ENCODE measurements at places on chromosomes 3 and 15.

DNA sequence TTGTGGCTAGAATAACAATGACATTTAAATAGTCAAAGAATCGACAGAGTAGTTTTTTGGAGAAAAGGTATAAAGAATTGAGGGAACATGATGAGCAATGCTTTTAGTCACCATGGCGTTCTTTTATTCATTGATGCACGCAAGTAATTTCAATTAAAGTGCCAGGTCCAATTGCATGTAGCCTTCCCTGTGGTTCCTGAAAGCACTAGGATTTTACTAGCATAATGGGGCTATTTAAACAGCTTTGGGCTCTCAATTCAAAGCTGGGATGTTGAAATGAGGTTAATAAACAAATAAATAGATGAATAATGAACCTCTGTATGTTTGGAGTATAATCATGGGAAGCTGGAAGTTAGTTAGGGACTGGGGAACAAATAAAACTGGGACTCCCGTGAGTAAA lies 121.2 kb upstream of the GAP43 start:
- DNase-seq = no peak

- DNase-seq = peak; percentile 36
Measured at GRCh38 chr3:123467046-123467445, 18.2 kb upstream of the ADCY5 start.

DNA sequence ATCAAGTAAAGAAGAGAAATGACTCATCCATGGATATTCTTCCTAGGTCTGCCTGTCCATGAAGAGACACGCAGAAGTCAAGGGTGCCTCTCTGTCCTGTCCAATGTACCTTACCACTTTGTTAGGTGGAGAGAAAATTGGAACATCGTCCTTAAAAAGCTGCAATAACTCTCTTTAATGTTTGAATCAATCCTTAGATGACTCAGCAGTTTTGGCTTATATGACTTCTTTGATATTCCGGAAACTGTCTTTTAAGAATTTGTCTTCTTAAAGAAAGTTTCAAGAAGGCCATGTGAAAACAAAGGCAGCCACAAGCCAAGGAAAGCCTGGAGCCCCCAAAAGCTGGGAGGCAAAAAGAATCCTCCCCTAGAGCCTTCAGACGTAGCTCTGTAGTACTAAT lies 49.2 kb downstream of the MRPL3 start:
- no peak for DNase-seq

DNA sequence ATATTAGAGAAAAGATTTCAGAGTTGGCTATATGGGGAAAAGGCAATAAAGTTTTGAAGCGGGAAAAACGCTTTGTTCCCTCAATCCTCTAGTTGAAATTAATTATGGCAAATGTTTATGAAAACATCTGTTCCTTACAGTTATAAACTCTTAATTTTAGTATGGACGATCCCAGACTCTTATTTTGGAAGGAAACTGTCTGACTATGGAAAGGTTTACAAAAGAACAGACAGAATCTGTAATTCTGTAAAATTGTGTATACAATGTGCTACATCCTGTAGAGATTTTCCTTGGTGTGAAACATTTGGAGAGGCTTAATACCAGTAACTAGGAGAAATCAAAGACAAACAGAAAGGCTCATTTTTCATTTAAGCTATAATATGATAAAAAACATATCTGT lies 311.8 kb downstream of the TBC1D5 start:
- no peak for DNase-seq

DNA sequence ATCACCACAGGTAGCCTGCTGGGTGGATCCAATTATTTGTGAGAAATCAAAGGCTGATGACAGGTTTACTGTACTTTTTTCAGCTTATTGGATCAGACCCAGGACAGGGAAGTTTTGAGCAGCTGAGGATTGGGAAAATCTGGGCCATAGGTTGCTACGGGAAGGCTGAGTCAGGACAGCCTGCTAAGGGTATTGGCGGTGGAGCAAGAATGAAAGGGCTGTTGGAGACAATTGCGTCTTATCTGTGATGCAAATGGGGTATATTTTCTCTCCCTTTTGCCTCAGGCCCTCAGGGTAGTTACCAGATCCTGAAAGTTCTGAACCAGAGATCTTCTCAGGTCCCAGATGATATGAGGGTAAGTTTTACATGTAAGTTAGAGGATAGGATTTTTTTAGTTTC lies 317.7 kb downstream of the EDEM1 start:
- no peak for DNase-seq

DNA sequence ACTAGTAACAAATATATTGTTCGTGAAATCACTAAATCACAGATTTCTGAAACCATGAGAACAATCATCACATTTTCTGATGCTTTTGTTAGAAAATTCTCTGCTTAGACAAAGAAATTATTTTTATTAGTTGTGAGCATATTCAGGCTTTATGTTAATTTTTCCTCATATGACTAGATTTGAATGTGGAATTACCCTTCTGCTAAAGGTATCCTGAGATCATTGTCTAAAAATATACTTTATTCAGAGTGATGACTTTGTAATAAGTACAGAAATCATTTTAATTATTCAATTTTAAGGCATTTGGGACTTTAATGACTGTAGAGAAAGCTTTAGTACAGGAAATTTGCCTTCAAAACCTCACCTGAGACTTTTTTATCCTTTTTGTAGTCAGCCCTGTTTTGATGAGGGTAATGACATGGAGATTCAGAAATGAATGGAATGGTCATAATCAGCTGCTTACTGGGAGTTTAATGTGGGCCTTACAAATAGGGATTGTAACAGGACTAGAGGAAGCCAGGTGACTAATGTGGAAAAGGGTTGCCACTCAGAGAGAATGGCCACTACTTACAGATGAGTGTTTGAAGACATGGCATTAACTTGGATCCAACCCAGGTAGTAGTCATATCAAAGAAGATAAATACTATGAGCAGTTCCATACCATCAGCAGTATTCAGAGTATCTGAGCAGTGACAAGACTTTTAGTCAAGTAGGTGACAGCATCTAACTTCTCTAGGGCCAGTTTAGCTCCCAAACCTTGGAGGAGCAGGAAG lies 148.3 kb downstream of the MBNL1 start:
- no peak for DNase-seq

GRCh38 chr3:121431726-121432517 lies 113.9 kb downstream of the POLQ start:
- peak; percentile 48 for DNase-seq

DNA sequence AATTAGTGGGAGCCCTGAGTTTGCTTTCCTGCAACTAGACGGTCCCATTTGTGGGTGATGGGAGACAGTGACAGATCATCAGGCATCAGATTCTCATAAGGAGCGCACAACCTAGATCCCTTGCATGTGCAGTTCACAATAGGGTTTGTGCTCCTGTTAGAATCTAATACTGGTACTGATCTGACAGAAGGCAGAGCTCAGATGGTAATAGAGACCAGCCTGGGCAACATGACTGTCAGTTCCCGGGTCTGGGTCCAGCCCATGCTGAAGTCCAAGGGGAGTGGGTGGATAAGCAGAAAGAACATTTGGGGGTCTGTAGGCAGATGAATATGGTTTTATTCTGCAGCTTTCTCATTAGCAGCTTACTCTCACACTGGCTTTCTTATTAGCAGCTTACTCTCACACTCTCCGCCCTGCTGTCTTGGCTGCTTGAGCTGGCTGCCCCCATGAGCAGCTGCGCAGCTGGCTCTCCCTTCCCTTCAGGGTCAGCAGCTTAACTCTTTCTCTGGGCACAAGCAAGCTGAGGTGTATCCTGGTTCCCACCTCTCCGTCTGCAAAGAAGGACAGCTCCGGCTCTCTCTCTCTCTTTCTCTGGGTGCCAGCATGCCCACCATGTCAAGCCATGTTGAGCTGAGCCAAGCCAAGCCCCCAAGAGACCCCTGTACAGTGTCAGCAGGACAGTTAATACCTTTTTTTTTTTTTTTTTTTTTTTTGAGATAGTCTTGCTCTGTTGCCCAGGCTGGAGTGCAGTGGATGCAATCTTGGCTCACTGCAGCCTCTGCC lies 46.5 kb downstream of the KLHDC8B start:
- no peak for DNase-seq

- no peak for DNase-seq
Measured at GRCh38 chr15:85010386-85011159, 28.9 kb downstream of the PDE8A start.

DNA sequence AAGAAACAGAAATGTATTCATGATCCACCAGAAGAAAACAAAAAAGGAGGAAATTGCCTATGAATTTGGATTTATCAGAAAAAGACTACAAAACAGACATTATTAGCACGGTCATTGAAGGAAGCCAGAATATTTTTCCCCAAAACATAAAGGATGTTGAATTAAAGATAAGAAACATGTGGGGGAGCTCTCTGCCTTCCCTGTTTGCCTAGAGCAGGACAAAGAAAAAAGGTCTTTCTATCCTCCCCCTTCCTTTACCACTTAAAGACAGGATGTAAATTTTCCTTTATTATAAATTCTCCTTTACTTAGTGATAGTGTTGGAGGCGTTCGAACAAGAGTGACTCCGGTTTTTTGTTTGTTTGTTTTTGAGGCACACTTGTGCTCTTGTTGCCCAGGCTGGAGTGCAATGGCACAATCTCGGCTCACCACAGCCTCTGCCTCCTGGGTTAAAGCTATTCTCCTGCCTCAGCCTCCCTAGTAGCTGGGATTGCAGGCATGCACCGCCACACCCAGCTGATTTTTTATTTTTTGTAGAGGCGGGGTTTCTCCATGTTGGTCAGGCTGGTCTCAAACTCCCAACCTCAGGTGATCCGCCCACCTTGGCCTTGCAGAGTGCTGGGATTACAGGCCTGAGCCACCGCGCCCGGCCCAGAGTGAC lies 14.9 kb upstream of the RPN1 start:
- DNase-seq = no peak

DNA sequence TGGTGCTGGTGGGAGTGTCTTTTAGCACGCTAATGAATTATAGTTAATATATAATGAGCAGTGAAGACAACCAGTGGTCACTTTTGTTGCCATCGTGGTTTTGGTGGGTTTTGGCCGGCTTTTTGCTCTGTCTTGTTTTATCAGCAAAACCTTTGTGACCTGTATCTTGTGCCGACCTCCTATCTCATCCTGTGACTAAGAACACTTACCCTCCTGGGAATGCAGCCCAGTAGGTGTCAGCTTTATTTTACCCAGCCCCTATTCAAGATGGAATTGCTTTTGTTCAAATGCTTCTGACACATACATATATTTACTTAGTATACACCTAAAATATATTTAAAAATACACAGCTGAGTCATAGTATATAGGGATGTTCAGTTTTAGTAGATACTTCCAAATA lies 770.3 kb downstream of the PDCD6IP start:
- no peak for DNase-seq

GRCh38 chr3:184380185-184380626 lies 352 bp downstream of the CHRD start:
- DNase-seq = no peak

DNA sequence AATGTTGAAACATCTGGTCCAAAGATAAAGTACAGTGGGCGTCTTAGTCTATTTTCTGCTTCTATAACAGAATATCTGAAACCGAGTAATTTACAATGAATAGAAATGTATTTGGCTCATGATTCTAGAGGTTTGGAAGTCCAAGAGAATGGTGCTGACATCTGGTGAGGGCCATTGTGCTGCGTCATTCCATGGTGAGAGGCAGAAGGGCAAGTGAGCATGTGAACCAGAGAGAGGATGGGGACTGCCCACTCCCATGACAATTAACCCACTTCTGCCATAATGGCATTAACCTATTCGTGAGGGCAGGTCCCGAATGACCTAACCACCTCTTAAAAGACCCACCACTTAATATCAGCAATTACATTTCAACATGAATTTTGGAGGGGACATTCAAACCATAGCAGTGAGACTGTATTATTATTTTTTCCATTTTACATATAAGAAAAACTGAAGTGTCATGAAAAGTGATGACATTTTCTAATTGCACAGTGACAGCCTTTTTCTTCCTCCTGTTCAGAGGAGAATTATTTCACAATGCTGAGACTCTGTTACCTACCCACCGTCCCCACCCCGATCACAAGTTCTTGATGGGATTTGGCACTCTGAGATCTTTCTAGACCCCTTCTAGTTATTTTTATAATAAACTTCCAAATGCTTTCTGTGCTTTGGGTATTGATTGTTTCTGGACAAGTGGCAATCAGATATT lies 238.8 kb downstream of the RPLP1 start:
- DNase-seq = no peak

- no peak for DNase-seq
Measured at GRCh38 chr3:190826018-190826417, 36.5 kb downstream of the GMNC start.

GRCh38 chr15:44033894-44034293 lies 161.2 kb downstream of the FRMD5 start:
- DNase-seq = no peak

DNA sequence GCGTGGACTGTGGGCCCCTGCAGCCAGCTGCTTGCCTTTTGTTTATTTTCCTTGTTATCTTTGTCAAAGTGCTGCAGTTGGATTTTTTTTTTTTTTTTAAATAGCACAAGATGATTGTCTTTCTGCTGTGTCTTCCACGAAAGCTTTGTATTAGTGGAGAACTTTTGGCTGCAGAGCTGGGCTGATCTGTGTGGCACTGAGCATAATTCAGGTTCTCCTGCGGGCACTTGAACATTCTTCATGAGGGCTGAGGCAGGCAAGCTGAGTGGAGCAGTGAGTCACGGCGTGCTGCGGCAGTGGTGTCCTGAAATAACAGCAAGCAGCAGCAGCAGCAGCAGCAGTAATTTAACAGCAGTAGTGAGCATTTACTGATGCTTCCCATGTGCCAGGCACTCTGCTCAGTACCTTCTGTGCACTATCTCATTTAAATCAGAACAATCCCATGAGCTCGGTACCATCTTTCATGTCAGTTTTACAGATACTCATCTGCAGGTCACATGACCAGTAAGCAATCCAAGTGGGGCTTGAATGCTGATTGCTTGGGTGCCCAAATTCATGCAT lies 45.8 kb downstream of the MITF start:
- peak; percentile 31 for DNase-seq

DNA sequence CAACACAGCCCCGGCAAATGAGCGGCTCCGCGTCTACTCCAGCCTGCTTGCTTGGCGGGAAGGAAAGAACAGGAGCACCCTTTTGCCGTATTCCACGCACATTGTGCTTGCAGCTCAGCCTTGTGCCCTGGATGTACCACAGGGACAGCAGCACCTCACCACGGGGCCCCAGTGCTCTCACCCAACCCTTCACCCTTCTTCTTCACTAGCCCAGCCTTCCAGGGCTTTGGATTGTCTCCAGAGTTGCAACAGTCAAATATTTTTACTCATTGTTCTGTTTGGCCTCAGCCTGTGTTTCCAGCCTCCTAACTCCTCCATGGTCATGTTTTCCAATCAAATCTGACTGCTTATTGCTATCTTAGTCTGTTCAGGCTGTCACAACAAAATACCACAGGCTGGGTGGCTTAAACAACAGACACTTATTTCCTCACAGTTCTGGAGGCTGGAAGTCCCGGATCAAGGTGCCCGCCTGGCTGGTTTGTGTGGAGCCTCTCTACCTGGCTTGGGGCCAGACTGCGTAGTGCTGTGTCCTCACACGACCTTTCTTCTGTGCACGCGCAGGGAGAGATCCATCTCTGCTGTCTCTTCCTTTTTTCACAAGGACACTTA lies 79.2 kb upstream of the ABHD17C start:
- peak; percentile 72 for DNase-seq
